Osteoblast (primary cell): ENCODE measurements at places on chromosomes 7 and 10. TPM values are rescaled to one million over a fixed set of nuclear protein-coding genes. Genes with fewer than 3 reads are reported as not detected.

DNA sequence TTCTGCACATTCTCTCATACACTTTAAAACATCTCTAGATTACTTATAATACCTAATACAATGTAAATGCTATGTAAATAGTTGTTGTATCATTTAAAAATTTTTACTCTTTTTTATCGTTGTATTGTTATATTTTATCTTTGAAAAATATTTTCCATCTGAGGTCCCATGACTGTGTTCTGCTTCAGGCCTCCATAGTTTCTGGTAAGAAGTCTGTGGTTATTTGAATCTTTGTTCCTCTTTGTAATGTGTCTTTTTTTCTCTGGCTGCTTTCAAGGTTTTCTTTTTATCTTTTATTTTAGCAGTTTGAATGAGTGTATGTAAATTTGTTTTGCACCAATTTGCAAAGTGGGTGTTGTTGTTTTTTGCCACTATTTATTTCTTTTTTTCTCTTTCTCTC lies 263.1 kb downstream of the RPS24 start:
- DNase-seq = no peak

Gene SEMA3D
- 0.59 and 0.72 TPM in 2 replicates for total RNA-seq

DNA sequence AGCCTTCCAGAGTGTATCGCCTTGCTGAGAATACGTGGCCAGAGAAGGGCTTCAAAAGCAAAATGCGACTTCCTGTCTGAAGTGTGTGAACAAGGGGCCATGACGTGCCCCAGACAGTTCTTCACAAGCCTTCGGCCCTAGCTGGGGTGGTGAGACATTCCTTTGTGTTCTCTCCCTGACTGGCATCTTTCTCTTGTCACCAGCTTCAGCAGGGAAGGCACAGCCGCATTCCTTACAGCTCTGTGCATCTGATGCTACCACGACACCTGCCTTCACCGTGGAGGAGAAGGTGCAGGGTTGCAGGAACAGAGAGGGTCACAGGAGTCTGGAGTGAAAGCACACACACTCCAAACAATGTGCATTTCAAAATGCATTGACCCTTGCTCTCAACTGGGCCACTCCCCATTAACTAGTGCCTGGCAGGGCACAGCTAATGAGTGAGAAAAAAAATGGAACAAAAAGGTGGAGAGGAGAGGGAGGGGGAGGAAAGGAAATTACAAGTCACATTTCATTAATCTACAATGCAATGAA lies 93.4 kb downstream of the GPR26 start:
- no peak for DNase-seq

DNA sequence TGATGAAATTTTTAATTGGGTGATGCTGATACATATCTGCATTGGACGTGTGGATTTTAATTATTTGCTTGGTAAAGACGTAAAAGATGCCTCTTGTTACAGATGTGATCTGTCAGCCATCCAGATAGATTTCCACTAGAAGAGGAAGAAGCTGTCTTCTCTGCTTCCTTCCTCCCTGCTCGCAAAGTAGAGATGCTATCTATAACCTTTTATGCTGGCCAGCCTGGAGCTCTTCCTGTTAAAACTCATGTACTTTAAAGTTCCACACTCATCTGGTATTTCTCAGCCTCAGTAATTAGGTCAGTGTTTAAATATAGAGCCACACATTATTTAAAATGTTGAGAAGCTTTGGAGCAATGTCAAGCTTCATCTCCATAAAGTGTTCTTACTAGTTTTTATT lies 51.2 kb upstream of the TMEM229A start:
- no peak for DNase-seq

- DNase-seq = no peak
These were observed 33.2 kb upstream of the MKRN1 start for GRCh38 chr7:140512317-140513000.

DNA sequence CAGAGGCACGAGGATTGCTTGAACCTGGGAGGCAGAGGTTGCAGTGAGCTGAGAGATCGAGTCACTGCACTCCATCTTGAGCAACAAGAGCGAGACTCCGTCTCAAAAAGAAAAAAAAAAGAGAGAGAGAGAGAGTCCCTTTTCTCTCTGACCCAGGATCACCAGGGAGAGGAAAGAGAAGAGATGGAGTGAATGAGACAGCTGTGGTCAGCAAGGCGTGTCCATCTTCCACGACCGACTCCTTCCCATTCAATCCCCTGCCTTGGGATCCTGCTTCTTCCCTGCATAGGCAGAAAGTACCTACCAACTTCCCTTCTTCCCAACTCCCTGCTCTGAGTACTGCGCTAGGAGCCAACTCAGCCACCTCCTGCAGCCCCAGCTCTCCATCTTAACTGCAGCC lies 5.2 kb upstream of the ZAN start:
- DNase-seq = no peak

- DNase-seq = no peak
These were observed 939.6 kb downstream of the NRG3 start for GRCh38 chr10:82814635-82815034.

DNA sequence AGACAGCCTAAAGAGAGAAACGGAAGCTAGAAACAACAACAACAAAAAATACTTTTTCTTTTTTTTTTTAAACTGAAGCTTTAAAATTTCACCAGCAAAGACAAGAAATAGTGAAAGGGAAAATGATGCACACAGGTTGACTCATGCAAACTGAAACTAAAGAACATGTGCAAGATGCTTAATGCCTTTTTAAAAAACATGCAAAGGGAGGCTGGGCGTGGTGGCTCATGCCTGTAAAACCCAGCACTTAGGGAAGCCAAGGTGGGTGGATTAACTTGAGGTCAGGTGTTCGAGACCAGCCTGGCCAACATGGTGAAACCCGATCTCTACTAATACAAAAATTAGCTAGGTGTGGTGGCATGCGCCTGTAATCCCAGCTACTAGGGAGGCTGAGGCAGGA lies 15.1 kb upstream of the CUBN start:
- DNase-seq = no peak

Gene SLC18A3
- not detected in 2 replicates for total RNA-seq

- DNase-seq = peak; percentile 94
These were observed 70.1 kb downstream of the AMZ1 start for GRCh38 chr7:2757904-2758672.

GRCh38 chr10:48670978-48671913 lies 13.4 kb upstream of the WDFY4 start:
- DNase-seq = no peak

DNA sequence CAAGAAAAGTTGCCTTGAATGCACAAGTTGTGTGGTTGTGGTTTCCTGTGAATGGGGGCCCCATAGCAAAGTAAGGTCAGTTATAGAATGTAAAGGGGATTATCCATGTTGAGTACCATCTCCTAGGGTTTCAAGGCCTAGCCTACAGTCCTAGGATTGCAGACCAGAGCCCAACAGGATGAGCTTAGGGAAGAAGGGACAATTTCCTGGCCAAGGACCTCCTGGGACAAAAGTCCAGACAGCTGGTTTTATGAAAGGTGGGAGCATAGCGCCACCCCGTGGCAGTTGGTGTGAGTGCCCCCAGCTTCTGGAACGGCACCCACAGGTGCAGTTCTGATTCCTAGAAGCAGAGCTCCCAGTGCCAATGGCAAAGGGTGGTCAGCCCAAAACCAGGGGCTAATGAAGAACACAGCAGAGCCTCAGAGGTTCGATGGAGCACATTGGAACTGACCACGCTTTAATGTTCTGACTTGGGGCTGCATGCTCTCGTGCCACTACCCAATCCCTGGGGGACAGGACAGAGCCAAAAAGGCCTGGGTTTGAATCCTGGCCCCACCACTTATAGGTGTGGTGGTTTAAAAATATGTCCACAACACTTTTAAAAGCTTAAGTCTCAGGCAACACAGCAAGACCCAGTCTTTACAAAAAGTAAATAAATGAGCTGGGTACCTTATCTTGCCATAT lies 25.8 kb upstream of the TMEM120A start:
- no peak for DNase-seq

DNA sequence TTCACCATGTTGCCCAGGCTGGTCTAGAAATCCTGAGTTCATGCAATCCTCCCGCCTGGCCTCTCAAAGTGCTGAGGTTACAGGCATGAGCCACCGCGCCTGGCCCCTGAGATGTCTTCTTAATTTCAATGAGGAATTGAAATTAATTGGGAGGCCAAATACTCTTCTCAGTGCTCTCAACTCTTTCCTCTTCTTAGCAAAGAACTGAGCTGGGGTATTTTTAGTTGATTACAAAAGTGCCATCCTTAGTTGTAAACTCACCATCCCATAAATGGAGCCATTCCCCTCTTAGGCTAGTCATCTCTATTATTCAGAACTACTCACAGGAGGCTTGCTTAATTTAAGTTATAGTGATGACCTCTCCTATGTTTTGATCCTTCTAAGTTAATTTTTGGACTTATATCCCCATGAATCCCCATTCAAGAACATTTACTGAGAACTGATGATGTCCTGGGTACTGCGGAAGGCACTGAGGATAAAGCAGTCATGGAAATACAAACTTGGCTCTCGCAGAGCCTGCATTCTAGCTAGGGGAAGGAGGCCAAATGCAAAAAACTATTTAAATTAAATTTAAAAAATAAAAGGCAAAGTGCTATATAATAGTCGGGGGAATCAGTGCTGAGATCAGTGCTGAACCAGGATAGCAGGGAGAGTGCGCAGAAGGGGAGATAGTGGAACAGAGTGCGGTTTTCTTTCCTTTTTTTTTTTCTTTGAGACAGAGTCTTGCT lies 145.3 kb downstream of the SFMBT2 start:
- DNase-seq = no peak

DNA sequence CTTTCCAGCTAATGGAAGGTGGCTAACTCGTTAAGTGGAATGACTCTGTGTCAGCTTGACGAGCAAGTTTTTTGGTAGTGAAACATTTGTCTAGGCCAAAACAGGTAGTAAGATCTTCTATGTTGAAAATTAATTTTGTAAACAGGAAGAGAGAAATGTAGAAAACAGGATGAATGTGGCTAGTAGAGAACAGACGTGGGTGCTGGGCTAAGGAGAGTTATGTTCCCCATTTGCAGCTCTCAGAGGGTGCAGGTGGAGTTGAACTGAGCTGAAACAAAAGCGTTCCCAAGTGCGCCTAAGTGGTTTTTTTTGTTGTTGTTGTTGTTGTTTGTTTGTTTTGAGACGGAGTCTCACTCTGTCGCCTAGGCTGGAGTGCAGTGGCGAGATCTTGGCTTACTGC lies 59.5 kb upstream of the SRPK2 start:
- no peak for DNase-seq

Gene INA
- total RNA-seq = 0.29 and 0.36 TPM in 2 replicates

DNA sequence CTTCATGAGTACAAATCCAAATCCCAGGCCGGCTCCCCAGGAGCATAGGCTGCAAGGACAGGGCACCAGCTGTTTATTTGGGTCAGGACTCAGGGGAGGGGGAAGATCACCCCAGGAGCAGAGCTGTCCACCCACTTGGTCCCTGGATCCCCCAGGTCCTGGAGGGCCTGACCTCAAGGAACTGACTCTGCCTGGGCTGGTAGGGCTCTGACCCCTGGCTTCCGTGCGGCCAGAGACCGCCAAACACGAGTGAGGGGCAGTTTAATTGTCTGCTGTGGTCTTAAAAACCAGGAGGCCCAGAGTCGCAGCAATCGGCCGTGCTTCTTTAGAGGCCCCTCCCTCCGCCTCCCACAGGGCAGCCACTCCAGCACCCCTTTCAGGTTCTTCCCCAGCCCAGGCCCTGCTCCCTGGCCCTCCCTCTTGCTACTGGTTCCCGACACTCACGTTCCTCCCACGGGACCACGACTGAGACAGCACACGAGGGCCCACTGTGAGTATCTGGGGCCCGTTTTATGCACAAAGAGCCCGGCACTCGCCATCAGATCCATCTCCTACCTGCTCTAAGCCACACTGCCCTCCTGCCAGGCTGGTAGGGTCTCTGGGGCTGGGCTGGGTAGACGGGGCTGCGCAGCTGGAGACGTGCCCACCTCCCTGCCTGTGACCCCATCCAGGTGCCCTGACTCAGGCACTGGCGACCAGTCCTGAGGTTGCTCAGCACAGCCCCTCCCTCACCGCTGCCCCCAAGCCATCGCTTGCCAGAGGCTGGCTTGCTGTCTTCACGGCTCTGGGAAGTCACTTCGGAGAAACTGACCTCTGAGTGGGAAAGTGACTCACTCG lies 30.0 kb upstream of the CFAP46 start:
- peak; percentile 73 for DNase-seq

Gene FBXL13
- total RNA-seq = 2.1 and 2.2 TPM in 2 replicates

Gene TAS2R4
- total RNA-seq = 1.4 and 2.9 TPM in 2 replicates

- DNase-seq = no peak
These were observed 22.6 kb upstream of the SIRT1 start for GRCh38 chr10:67861750-67862432.

DNA sequence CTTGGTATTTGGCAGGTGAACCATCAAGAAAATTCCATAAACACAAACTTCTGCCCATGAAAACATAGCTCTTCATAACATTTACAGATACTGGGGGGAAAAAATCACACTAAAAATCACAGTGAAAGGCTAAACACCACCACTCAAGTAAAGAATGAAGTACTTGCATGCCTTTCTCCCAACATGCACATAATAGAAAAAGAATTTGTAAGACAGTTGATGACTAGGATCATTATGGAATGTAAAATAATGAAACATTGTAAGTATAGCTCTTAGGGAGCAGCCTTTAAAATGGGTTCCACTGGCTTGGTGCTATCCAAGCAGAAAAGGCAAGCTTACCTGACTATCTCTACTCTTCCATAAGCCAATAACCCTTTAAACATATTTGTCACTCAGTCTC lies 299.9 kb upstream of the LRRN3 start:
- DNase-seq = no peak

- no peak for DNase-seq
These were observed 230.9 kb downstream of the DOCK4 start for GRCh38 chr7:111975346-111975745.

GRCh38 chr10:133224756-133225372 lies 5.2 kb upstream of the UTF1 start:
- DNase-seq = no peak

- peak; percentile 55 for DNase-seq
These were observed 22.2 kb downstream of the TYW1B start for GRCh38 chr7:72805526-72806494.

GRCh38 chr7:30618961-30619360 lies 24.3 kb downstream of the GARS1 start:
- DNase-seq = no peak

Gene EPDR1
- total RNA-seq = 99.3 and 123 TPM in 2 replicates
